ENCODE measurements at places on chromosomes 16 and 17.

- DNase-seq: no peak
These were observed 84.6 kb downstream of the RMI2 start for GRCh38 chr16:11429823-11430222.

- no peak for DNase-seq
These were observed 1.8 kb upstream of the WIPI1 start for GRCh38 chr17:68459037-68459639.

- no peak for DNase-seq
These were observed 9.9 kb downstream of the NXPH3 start for GRCh38 chr17:49585422-49586027.

DNA sequence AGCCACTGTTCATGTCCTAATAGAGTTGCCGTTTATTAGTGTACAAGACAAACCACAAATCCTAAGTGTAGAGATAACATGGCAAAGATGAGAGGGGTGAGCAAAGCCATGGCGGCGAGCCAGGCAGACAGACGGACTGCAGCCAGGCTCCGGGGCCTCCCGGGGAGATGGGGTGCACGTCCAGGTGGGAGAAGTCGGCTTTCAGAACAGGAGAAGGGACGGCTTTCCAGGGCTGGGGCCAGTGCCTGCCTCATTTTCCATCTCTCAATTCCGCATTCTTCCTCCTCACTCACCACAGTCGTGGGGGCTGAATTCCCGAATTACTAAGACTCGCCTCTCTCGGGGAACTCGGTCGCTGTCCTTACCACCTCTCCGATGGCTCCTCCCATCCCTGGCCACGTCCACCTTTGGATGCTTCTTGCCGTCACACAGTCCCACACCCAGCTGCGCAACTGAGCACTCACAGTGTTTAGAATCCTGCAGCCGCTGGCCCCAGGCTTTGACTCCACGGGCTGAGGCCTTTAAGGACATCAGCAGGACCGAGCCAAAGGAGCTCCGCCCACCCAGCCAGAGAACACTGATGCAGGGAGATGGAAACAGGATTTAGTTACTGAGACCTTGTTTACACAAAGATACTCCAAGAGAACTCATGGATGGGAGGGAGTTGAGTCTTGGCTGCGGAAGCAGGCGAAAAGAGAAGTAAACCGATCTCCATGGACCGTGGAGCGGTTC, 59.7 kb downstream of the RNF112 start:
- DNase-seq: no peak

GRCh38 chr16:85859818-85860125, 39.2 kb upstream of the IRF8 start:
- DNase-seq: no peak

GRCh38 chr17:75698659-75699058, 22.6 kb upstream of the ITGB4 start:
- no peak for DNase-seq

- DNase-seq: no peak
These were observed 80.1 kb downstream of the ABCC1 start for GRCh38 chr16:16029431-16030011.

- DNase-seq: no peak
These were observed 42.2 kb downstream of the TENT4B start for GRCh38 chr16:50195276-50195675.

- no peak for DNase-seq
These were observed 9.9 kb downstream of the ZDHHC1 start for GRCh38 chr16:67406111-67406971.

DNA sequence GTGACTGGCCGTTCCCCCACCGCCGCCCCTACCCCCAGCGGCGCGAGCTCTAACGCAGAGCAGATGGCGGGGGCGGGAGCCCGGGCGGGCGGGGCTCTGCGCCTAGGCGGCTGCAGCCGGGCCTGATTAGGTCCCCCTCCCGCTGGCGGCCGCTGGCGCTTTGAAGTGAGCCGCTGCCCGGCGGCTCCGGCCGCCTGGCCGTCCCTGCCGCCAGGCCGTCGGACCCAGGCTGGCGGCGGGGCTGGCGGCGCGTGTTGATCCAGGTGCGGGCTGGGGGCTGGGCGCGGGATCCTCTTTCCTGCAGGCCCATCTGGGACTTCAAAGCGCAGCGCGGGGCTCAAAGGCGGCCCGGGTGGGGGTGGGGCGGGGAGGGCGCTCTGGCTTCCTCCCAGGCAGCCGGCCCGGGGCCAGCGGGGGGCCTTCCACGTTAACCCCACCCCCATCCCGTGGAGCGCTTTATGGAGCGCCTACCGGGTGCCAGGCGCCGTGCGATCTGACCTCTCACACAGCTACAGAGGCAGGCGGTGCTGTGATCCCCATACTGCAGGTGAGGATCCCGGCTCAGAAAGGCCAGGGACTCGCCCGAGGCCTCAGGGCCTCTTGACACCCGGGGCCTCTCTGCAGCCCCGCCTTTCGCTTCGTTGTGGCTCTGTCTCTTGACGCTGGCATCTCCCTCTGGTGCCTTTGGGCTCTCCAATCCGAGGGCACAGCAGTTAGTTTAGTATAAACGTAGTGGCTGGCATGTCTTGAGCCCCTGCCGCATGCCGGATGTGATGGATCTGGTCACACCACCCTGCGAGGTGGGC, 80.0 kb upstream of the NKD1 start:
- DNase-seq: no peak

- no peak for DNase-seq
These were observed 3.9 kb downstream of the UTS2R start for GRCh38 chr17:82375359-82376041.

- DNase-seq: peak; percentile 60
These were observed 16.4 kb downstream of the RARA start for GRCh38 chr17:40325156-40326013.

- no peak for DNase-seq
These were observed 6.0 kb upstream of the TNFRSF13B start for GRCh38 chr17:16977932-16978331.

DNA sequence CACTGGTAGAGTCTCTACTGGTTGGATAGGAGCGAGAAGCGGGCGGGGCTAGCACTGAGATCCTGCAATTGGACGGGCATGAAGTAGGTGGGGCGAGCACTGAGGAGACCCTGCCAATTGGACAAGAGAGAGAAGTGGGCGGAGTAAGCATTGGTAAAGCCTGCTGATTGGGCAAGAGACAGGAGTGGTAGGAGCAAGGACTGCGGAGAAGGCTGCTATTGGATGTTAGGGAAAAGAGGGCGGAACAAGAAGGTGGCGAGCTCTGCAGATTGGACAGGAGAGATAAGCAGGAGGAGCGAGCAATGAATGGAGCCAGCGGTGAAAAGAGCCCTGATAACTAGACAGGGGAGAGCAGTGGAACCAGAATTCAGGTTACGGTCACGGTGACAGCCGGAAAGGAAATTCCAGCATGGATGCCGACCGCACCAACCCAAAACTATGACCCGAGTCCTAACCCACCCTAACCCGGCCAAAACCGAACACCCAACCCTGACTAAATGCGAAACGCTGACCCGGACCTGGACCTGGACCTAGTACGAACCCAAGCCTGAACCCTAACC, 4.8 kb downstream of the SCGB1C2 start:
- peak; percentile 40 for DNase-seq

GRCh38 chr17:41583137-41584127, 3.3 kb downstream of the KRT14 start:
- no peak for DNase-seq

GRCh38 chr16:14963281-14964173, 11.3 kb upstream of the PDXDC1 start:
- no peak for DNase-seq

GRCh38 chr17:1055751-1056645, 59.1 kb downstream of the TIMM22 start:
- DNase-seq: peak; percentile 32

- DNase-seq: no peak
These were observed 592 bp downstream of the GCSH start for GRCh38 chr16:81095653-81095952.

DNA sequence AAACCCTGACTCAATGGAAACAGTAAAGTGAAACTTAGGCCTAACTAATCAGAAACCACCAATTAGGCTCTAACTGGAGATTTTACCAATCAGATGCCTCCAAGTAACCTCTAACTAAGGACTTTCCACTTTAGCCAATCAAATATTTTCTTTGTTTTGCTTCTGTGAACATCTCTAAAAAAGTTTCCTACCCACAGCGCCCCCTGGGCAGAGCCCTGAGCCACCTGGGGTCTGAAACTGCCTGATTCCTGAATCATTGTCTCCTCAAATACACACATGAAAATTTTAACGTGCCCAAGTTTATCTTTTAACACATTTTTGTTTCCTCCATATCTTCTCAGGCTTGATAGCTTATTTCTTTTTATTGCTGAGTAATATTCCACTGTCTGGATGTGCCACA, 19.0 kb downstream of the ADAD2 start:
- DNase-seq: no peak

DNA sequence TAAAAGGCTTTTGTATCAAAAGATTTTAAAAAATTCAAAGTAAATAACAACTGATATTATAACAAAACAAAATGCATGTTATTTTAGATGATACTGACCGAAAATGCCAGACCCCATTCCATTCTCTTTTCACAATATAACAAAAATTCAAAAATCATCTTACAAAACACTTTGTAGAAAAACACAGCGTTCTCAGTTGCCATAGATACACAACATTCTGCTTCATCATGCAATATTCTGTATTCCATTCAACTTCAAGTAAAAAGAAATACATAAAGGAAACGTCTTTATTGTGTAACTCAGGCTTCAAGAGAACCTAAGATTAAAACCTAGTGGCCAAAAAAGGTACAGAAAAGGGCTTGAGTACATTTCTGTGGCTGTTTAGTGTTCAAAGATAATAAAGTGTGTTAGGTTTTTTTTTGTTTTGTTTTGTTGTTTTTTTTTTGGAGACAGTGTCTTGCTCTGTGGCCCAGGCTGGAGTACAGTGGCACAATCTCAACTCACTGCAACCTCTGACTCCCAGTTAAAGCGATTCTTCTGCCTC, 250.5 kb downstream of the CEP112 start:
- DNase-seq: no peak

DNA sequence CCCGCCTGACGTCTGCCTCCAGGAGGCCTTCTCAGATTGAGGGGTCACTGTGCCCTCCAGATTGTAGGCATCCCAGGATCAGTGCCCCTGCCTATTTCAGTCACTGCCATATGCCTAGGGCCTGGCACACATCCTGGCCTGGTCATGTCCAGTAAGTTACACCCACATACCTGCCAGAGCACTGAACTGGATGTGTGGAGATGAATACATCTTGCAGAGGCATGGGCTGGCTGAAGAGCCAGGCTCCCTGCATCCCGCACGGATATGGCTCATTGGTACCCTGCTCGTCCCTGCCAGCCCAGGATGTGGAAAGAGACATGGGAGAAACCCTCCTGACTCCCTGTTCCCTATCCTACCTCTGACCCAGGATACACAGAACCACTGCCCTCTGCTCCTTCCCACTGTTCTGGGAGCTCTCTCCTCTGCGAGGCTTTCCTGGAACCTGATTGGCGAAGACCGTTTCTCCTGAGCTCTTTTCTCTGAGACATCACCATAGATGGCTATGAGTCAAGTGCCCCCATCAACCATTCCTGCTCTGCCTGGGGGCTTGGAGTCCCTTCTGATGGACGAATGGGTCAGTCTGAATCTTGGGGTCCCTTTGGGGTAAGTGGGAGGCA, 40.0 kb upstream of the TAC4 start:
- DNase-seq: no peak

- no peak for DNase-seq
These were observed 23.5 kb upstream of the ZFPM1 start for GRCh38 chr16:88429387-88430184.

DNA sequence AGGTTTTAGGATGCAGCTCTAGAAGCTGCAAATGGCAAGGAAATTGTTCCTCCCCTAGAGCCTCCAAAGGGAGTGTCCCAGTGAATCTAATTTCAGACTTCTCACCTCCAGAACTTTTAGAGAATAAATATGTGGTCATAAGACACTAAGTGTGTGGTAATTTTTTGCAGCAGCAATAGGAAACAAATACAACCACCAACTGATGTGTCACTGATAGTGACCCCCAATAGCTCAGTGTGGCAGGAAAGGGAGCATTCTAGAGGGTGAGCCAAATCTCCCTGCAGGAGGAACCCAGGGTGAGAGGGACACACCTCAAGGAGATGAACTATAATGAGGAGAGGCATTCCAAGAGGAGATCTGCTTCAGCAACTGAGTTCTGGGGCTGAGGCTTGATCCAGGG, 4.1 kb downstream of the CCL4L2 start:
- DNase-seq: no peak

- peak; percentile 83 for DNase-seq
These were observed 119.5 kb downstream of the IRF8 start for GRCh38 chr16:86018487-86018886.

DNA sequence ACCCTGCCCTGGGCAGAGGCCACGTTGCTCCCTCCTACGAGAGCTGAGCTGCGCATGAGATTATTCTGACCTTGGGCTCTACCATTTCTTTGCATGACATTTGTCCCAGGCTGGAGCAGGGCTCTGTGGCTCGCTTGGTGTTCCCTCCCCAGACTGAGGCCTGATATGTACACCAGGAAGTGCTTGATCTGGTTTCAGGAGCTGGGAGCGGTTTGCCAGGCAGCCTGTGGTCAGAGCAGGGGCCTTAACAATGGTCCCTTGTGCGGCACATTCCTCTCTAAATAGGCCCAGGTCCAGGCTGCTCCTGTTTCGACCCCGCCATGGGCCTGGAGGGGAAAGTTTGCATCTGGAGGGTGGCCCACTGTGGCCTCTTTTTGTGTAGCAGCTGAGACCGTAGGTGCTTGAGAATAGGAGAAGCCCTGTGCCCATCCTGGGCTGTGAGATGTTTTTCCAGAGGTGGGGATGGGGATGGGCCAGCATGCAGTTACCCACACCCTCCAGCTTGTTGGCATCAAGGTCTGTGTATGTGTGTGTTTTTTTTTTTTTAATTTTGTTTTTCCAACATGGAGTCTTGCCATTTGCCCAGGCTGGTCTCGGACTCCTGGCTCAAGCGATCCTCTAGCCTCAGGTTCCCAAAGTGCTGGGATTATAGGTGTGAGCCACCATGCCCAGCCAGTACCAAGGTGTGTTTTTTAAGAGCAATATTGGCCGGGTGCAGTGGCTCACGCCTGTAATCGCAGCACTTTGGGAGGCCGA, 253.9 kb downstream of the SEC14L1 start:
- no peak for DNase-seq

- DNase-seq: no peak
These were observed 49.1 kb downstream of the ZNF778 start for GRCh38 chr16:89266521-89267134.

DNA sequence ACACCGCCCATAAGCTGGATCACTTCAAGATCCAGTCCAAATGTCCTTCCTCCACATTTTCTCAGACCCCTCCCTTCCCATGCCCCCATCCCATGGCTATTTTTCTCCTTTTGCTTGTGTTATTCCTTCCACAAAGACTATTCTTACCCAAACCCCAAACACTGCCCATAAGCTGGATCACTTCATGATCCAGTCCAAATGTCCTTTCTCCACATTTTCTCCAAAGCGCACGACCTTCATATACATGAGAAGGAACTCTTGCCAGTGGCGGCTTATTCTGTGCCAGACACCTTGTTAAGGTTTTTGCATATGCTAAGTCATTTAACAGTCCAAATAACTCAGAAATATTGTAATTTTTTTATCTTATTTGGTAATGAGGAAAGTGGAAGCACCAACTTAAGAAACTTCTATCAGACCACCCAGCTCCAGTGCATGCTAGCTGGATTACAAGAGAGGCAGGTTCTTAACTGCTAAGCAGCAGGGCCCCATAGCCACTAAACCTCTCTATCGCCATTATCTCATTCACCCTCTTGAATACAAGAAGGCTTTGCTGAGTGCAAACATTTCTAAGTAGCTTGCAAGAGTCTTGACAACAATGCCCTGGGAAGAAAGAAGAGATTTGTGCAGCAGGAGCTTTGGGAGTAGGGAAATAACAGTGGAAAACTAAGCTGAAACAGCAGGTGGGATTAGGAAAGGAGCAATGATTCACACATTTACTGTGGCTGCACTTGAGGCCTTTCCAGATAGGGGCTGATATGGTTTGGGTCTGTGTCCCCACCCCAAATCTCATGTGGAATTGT, 428.2 kb upstream of the MAF start:
- no peak for DNase-seq

GRCh38 chr17:78661093-78661770, 84.0 kb upstream of the DNAH17 start:
- no peak for DNase-seq
